ENCODE measurements at places on chromosomes 5 and 9.

- DNase-seq: no peak
Observed at GRCh38 chr5:142794537-142794936, 24.4 kb downstream of the ARHGAP26 start.

- no peak for DNase-seq
Observed at GRCh38 chr9:90996154-90997065, 194.8 kb downstream of the SYK start.

- no peak for DNase-seq
Observed at GRCh38 chr9:70641631-70642030, 227.2 kb upstream of the KLF9 start.

GRCh38 chr5:58501778-58502417 lies 10.7 kb downstream of the GAPT start:
- DNase-seq: no peak

- no peak for DNase-seq
Observed at GRCh38 chr9:15189481-15189880, 117.5 kb downstream of the TTC39B start.

DNA sequence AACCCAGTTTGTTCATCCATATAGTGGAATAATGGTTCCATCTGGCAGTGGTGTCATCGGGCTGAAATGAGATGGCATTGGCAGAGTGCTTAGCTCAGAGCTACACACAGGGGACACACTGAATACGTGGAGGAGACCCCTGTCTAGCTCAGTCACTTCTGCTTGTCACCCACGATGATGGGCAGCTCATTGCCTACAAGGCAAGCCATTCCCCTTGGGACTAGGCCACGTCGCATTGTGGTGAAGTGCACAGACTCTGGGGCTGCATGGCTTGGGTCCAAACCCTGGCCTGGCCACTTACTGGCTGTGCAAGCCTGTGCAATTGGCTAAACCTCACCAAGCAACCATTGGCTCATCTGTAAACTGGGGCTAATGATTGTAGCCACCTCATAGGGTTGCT lies 3.2 kb upstream of the FBP1 start:
- DNase-seq: no peak

- DNase-seq: no peak
Observed at GRCh38 chr9:14522627-14523379, 170.4 kb downstream of the ZDHHC21 start.

- peak; percentile 71 for DNase-seq
Observed at GRCh38 chr5:169980418-169981053, at the start of gene INSYN2B. INSYN2B (minus strand) TSS chr5:169980495; CDS start chr5:169883898, 96,597 bp downstream.

DNA sequence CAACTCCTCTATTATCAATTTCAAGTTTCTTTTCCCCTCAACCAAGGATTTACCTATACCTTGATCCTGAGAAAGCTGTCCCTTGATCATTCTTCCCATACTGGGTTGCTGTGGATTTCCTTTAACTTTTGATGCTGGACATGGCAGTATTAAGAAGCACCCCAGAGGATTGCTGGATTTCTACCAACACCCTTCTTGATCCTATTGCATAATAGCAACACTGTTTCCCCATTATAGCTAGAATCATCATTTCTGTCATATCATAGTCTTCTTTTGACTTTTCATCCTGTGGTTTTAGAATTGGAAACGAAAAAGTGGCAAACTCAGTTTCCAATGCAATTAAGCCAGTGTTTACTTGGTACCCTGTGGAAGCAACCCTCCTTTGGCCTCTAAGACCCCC lies 154.9 kb downstream of the ARRDC3 start:
- DNase-seq: no peak

GRCh38 chr5:91383956-91384300 lies 811 bp upstream of the ARRDC3 start:
- DNase-seq: no peak

All from NCI-H226 (cell line).